ENCODE measurements at places on chromosomes 12 and 14.

DNA sequence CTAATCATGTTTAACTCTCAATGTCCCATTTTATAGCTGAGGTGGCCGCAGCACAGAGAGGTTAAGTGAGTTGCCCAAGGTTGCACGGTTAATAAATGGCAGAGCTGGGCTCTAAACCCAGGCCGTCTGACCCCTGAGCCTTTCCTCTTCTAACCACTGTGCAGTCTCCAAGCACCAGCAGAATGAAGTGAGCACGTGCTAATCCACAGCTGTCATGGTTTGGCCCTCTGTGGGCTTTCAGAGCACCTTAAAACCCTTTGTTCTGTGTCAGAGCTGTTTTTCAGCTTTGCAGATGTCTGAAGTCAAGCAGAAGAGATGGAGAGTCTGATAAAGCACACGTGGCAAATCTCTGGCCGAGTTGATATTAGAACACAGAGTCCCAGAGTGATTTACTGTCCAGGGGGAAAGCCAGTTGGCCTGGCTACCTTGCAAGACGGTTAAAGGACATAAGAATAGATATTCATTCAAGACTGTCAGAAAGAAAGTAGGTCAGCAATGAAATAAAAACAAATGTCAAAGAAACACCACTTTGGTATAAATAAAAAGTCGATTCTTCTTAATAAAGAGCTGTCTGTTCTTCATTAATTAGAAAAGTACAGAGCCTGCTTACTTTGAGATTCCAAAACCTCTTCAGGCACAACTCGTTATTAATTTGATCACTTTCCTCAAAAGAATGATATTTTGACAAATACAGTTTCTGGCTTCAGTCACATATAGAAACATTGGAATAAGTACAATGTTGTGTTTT, 107.3 kb downstream of the CRADD start:
- no peak for DNase-seq

DNA sequence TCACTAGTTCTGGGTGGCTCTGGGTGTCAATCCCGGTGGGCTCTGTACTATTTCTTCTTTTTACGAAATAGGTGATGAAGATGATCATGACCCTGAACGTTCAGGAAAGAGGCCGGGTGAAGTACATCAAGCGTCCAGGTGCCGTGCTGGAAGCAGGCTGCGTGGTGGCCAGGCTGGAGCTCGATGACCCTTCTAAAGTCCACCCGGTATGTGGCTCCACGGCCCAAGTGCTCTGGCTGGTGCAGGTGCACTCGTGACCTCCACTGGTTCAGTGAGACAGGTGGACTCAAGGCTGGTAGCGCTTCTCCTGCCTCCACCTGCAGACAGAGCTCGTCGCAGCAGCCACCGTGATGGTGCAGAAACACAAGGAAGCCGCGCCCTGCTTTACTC, 85.1 kb downstream of the ACACB start:
- DNase-seq, result no peak

DNA sequence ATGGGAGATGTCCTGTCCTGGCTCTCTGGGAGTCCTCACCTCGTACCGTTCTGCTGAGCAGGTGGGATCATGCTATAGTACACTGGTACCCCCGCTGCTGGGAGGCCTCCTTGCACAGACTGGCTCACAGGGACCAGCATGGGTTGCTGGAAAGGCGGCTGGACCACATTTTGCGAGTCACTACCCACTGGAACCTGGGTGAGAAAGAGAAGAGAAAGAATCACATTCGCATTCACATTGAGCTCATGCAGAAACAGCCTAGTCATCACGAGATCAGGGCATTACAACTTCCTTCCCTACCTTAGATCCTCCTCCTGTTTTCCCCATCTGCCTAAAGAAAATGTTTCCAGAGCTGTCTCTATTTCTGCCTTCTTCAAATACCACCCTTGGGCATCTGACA, 17.3 kb upstream of the STAC3 start:
- DNase-seq, result no peak

- DNase-seq, result no peak
Observed at GRCh38 chr12:59040656-59041055, 120.4 kb upstream of the LRIG3 start.

DNA sequence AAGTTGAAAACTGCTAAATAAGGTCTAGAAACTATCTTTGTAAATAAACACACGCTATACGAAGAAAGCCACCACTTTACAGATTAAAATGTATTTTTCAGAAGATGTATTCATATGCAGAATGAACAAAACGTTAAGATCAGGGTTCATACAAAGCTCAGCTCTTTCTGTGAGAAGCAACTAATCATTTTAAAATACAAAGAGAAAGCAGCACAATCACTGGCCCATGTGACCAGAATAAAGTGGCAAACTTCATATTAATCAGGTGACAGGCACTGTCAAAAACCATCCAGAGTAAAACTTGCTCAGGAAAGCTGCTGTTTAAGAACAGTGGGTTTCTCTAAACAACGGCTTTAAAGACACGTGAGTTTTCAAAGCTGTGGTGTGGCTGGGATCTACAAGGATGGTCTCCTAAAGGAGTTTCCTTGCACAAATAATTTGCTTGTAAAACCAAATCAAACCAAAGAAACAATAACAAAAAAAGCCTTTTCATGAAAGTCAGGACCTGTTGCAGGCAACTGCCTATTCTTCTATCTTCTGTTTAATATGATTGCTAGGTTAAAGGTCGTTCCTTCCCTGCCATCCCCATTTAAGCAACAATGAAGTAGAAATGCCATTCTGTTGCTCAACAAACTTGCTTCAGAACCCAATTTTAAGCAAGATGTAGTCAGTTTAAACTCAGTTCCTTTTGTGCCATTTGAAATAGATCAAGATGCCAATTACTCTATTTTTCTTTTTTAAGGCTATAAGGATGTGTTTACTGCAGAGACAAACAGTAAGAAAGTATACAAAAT, 22.3 kb downstream of the SEL1L start:
- DNase-seq, result no peak

DNA sequence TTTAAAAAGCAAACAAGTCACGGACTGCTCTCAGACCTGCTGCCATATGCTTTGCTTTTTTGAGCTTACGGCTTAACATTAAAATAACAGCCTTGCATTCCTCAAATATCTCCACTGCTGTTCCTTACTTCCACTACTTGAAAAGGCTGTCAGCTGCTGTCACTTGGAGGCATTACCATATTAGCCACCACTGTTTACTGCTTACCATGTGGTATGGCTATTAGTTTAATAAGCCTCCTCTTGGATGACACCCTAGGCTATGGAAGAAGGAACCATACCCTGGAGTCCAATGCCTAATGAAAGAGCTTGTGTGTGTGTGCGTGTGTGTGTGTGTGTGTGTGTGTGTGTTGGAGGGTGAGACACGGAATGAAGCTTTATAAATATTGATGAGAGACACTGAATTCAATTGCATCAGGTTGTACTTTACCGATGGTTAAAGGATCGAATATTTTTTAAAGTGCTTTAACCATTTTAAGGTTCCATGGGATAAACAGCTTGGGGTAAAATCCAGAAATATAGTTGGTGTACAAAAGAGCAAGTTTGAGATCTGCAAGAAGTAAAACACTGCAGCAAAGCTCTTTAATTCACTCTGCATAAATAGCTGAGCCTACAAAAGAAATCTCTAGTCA, 174.5 kb downstream of the TTC7B start:
- DNase-seq, result no peak

DNA sequence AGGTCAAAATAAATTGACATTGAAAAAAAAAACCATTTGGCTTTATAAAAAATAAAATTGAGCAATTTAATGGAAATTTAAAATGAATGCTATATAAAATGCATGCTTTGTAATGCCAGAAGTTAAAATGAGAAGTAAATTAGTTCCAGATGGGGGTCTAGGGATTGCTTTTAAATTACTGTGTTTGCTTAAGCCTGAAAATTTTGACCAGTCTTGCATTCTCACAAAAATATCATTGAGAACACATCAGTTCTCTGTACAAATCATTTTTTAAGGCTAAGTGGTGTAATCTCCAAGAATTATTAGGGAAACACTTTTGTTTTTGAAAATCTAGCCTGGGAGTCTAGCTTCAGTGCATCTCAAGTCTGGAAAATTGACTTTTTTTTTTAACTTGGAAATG, 90.7 kb downstream of the RERG start:
- no peak for DNase-seq

- no peak for DNase-seq
Observed at GRCh38 chr12:22046968-22047390, 961 bp downstream of the CMAS start.

- no peak for DNase-seq
Observed at GRCh38 chr12:43937947-43938346, 102.1 kb downstream of the TMEM117 start.

DNA sequence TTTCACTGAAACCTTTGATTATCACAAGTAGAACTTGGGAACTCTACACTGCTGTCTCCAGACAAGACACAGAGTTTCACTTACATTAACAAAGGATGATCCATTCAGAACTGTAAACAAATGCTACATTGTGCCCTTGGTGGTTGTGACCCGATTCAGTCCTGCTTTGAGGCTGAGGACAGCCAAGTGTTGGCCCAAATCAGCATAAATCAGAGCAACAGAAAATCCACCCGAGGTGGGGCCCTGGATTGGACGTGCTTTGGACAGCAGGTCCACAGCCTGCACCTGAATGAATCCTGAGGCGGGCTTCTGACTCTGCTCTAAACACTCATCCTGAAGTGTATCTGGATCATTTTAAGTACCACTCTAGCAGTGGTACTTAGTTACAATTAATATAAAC, 68.8 kb downstream of the PPP2R5C start:
- DNase-seq, result no peak

DNA sequence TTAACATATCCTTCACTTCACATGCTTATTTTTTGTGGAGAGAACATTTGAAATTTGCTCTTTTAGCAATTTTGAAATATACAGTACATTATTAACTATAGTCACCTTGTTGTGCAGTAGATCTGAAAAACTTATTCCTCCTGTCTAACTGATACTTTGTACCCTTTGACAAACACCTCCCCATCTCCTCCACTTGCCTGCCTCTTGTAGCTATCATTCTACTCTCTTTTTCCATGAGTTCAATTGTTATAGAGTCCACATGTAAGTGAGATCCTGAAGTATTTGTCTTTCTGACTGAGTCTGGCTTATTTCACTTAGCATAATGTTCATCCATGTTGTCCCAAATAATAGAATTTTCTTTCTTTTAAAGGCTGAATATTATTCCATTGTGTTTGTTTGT, 9.5 kb upstream of the SERPINA6 start:
- no peak for DNase-seq

- DNase-seq, result no peak
Observed at GRCh38 chr12:64171715-64172114, 50.4 kb downstream of the KICS2 start.

Data from vagina (tissue), 2 donors.